ENCODE measurements at places on chromosomes 1 and 21.

- no peak for DNase-seq
These were observed 8.6 kb upstream of the FCMR start for GRCh38 chr1:206930210-206930798.

- DNase-seq = peak; percentile 80
These were observed 13.2 kb upstream of the PRMT2 start for GRCh38 chr21:46622226-46622625.

DNA sequence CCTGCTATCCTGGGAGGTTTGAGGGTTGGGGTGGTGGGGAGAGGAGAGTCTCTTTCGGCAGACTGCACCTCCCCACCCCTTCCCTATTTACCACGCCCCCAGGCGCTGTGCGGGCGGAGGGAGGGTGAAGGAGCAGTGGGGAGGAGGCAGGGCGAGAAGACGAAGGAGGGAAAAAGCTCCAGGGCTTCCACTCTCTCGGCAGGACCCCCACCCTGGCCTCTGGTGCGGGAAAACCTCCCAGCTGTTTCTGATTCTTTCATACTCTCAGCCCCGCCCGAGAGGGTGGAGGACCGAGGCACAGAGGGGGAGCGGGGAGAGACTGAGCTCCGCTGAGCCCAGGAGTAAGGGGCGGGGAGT, 866 bp upstream of the WNT2B start:
- DNase-seq = peak; percentile 71

- no peak for DNase-seq
These were observed 1402.0 kb downstream of the MRPL39 start for GRCh38 chr21:24205319-24205718.
